Stimulated activated naive CD8-positive, alpha-beta T cell treated with anti-CD3 and anti-CD28 coated beads, Interleukin-15, Interleukin-2, amounts not matched to agents 100 U/mL and 50 U/mL, for 24 hours (primary cell): ENCODE measurements at places on chromosomes 5 and 9.

DNA sequence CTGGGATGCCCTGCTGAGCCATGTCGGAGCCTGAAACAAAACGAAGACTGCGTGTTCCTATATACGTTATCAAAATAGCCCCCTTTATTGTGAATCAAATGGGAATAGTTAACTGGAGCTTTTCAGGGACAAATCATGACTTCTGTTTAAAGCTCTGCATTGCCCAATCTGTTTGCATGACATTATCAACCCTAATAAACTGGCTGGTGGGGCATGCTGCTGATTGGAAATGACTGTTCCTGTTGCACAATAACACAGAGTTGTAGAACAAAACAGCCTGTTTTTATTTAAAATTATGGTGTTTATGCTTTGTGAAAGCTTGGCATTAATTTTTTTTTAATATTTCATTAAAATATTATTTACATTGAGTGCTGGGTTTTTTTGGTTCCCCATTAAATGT lies 215.5 kb downstream of the TMEM167A start:
- DNase-seq, result no peak

DNA sequence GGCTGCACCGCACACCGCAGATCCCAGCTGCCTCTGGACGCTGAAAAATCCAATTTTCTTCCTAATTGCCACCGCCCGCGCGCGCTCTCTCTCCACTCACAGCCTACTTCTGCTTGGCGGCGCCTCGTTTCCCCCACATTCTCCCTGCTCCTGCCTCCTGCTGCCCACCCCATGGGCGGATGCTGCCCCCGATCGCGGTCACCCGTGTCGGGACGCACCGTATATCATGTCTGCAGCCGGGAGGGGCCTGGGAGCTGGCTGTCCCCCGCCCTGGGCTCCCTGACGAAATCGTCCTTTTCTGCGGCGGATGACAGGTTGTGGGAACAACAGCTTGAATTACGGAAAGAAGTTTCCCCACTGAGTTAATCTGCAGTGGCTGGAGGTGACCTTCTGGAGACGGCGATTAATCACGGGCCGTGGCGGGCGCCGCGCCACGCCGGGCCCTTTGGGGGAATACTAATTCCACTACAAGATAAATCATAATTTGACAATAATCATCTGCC lies 36.3 kb upstream of the PSD2 start:
- DNase-seq, result no peak

- DNase-seq, result no peak
These were observed 40.0 kb downstream of the TTLL11 start for GRCh38 chr9:122053064-122053463.

DNA sequence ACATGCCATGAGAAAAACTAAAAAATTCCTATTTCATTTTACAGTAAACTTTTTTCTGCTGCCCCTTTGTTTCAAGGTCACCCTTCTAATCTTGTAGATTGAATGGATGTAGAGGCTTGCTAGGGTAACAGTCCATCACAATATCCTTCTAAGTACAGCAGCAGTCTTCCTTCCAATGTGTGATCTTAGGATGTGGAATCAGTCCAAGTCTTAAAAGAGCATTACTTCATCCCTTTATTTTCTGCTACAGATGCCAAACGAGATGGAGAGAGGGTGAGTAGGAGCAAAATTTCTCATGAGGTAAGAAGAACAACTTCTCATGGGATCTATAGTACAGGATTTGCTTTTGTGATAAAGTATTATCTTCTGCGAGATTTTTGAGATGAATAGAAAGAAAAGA lies 704 bp upstream of the IL33 start:
- DNase-seq, result no peak

DNA sequence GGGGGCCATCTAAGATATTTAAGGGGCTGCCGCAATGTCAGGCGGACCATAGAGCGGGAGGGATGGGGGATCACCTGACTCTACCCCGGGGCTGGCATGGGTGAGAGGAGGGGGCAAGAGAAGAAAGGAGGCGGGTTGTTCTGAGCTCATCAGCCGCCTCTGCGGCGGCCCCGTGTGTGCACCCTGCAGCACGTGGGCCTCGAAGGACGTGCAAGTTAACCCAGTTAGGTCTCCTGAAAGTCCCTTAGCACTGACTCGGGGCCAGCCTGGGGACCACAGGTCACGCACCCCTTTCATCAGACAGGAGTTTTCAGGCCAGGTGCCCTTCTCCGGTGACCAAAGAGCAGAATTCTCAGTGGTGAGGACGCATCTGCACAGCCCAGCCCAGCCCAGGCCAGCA lies 58.0 kb downstream of the UBE2QL1 start:
- no peak for DNase-seq

- DNase-seq, result no peak
These were observed 335.9 kb downstream of the MSX2 start for GRCh38 chr5:175060257-175060656.

DNA sequence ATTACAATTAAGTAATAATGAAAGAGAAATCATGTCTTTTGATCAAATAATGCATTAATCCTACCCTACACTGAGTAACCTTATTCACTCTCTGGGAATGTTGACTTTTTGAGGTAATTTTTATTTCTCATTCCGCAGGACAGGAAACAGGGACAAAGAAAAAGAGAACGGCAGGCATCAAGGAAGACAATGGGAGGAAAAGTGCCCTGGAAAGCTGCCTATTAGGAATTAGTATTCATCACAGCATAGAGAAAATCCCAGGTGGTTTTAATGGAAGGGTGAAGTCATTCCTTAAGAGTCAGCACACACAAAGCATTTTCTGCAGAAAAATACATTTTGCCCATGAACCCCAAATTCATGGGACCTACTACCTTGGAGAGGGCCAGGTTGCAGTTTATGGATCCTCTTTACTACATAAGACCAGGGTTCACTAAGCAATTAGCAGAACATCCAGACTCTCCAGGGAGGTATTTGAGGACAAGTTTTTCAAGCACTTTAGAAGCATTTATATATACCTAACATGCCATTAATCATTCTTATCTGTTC lies 9.4 kb downstream of the FSTL4 start:
- no peak for DNase-seq

- DNase-seq, result no peak
These were observed 60.4 kb upstream of the ERCC6L2 start for GRCh38 chr9:95815133-95815532.

DNA sequence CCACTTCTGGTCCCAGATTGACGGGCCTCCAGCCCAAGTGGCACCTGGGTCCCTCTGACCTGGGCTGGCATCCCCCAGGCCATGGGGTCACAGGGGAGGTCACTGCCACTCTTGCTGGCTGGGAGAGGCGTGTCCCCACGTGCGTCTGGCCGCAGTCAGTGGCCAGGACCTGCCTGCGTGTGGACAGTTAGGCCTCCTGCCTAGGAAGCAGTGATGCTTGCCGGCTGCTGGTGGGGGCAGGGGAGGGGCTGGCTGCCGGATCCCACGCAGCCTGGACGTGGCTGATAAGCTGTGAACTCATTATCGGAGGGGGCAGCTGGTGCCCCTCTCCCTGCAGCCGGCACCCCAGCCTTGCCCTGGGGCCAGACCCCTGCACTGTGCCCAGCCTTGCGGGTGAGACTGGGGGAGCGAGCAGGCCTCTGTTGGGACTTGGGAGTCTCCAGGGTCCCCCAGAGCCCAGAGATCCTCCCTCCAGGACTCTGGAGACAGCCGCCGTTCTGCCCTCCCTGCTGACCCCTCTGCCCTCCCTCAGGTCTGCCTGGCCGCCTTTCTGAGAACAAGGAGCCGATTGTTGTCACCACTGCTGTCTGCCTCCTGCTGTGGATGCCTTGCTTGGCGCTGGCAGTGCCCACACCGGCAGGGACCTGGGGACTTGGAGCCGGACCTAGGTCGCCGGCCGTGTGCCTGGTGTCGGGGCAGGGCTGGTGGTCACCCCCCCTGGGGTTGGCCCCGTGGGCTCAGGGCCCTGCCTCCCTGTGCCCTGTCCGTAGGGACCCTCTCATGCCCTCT lies 12.3 kb downstream of the RXRA start:
- no peak for DNase-seq

GRCh38 chr5:135066781-135067180 lies 32.8 kb upstream of the PITX1 start:
- no peak for DNase-seq

GRCh38 chr9:78030553-78031443 lies 813 bp downstream of the GNAQ start:
- peak; percentile 62 for DNase-seq

GRCh38 chr5:160342413-160342941 lies 27.9 kb downstream of the C1QTNF2 start:
- no peak for DNase-seq

DNA sequence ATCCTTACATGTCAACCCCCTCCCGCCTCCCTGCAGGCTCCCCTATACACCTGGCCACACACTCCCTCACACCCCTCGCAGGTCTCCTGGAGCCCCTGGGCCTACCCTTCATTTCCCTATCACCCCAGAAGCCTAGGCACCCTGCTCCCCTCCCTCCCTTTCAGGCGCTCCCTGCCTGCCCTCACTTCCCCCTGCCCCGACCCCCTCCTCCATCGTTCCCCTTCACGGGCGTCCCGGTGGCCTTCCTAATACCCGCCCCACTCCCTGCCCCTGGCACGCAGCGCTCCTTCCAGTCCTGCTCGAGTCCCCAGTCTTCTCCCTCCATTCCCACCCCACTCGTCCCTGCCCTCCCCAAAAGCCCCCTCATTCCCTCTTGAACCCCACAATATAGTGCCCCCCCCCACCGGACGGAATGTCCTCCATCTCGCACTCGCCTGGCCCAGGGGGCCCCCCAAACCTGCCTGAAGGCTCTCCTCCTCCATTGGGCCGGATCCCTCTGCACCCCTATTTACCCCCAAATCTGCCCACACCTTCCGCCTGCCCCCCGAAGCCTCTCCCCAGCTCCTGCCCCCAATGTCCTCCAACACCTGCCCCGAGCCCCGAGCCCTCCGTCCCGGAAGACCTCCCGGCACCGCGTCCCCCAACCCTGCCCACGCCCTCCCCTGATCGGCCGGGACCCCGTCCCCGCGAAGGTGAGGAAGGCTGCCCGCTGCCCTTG lies 746 bp downstream of the STRBP start:
- peak; percentile 12 for DNase-seq

DNA sequence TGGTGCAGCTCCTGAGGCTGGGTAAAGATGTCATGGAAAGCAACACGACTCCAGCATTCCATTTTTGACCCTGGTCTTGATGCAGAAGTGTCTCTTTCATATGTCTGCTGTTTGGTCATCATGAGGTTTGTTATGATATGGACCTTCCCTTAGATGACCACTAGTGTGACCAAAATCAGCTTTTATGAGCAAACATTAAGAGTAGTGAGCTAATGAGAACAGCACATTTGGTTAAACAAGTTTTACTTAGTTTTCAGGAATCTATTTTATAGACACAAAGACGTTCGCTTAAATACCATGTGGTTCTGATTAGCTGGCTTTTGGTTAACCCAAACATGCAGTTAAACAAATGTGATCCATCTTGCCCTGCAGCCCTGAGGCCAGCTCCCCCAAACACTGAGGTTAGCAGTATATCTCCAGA lies 56.7 kb upstream of the ACTBL2 start:
- no peak for DNase-seq

DNA sequence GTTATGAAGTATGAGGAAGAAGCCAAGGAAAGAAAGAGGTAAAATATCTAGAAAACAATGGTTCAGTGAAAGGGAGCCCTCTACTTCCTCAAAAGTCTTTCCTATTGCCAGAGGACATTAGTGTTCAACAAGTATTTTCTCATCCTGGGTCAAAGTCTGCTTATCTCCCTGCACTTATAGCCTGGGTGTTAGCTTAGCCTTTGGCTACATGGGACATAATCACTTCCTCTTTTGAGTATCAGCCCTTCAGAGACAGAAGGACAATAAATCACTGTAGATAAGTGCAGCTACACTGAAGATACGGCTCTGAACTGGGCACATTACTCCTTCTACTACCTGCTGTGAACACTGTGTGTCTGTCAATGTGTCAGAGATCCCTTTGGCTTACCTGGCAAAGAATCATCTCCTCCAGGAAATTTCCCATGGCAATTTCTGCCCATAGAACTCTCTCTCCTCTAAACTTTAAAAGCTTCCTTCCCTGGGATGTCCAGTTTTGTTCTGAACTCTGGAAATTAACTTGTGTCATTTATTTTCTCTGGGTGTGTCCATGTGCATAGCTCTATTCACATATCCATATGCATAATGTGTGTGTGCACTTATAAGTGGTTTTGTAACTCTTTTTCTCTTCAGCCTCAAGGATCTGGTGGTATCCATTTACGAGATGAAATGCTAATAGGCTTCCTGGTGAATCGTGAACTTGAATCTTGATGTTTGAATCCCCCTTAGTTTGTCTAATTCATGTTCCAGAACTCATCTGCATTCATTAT lies 30.0 kb upstream of the RECK start:
- DNase-seq, result no peak
